Suppressor macrophage (primary cell): ENCODE measurements at places on chromosomes 1 and 21.
A peak's percentile ranks its signal among the peaks of the same experiment; 100 is the strongest.

DNA sequence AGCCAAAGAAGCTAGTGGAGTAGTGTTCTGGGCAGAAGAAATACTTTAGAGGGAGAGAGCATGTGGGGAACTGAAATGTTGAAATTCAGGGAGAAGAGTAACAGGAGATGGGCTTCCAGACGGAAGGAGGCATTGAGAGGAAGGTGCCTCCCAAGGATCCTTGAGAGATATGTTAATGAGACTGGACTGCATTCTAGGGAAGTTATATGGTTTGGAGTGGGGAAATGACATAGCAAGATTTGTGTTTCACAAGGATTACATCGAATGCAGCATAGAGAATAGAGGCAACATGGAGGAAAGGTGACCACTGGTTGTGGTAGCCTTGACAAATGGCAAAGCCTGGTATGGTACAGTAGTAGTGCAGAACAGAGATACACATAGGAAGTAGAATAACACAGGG, 160.5 kb upstream of the HMCN1 start:
- peak; percentile 52 for DNase-seq

DNA sequence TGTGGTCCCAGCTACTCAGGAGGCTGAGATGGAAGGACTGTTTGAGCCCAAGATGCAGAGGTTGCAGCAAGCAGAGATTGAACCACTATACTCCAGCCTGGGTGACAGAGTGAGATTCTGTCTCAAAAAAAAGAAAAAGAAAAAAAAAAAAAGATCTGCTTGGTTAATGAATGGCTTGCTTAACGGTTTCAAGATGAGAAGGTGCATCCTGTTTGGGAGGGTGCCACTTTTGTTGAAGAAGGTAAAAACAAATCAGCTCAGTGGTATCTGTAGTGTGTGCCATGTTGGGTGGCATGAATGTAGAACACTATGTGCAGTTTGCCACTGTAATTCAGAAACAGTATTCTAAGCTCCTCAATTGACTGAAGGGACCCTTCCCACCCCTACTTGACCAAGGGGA, 94.9 kb upstream of the ETV3 start:
- no peak for DNase-seq

DNA sequence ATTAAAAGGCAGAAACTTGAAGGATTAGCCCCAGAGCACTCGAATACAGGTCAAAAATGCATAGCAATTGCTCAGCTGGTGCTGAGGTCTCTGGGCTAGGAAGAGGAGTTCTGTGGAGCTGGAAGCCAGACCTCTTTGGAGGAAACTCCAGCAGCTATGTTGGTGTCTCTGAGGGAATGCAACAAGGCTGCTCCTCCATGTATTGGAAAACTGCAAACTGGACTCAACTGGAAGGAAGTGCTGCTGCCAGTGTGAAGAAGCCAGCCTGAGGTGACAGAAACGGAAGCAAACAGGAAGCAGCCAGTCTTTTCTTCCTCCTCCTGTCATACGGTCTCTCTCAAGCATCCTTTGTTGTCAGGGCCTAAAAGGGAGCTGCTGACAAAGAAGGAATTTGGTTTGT, 233.4 kb upstream of the FGGY start:
- DNase-seq, result peak; percentile 59

GRCh38 chr1:177984136-177984525, 14.3 kb upstream of the SEC16B start:
- no peak for DNase-seq

DNA sequence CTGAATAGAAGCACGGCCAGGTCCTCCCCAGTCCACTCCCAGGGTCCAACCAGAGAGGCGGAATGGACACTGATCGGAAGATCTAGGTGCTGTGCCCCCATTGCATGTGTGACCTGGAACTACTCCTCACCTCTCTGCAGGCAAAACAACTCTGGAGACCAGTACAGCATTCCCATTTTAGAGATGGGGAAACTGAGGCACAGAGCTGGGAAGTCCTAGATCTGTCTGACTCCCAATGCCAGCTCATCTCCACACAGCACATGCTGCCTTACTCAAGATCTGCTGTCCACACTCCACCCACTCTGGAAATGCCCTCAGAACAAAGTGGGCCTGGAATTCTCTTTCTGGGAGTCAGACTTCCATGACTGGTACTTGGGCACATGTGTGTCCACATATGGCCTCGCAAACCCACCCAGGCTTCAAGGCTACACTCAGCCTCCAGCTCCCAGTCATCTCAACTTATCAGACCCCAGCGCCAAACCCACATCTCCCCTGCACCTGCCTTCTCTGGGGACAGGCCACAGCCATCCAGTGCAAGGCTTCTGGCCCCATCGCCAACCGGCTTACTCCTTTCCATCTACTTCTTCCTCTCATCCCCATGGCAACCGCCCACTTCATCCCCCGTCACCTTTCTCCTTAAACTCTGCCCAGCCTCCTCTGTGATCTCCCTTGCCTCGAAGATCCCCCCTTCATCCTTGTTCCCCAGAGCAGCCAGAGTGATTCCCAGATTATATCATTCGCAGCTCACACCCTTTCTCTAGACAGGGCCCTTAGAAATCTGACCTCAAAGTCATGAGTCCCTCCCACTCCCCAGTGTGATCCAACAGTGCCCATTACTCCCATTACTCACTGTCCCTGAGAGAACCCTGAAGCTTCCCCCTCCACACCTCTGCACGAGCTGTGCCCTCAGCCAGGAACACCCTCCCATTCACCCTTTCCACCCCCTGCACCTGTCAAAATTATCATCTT, 2.7 kb downstream of the COL8A2 start:
- peak; percentile 74 for DNase-seq

DNA sequence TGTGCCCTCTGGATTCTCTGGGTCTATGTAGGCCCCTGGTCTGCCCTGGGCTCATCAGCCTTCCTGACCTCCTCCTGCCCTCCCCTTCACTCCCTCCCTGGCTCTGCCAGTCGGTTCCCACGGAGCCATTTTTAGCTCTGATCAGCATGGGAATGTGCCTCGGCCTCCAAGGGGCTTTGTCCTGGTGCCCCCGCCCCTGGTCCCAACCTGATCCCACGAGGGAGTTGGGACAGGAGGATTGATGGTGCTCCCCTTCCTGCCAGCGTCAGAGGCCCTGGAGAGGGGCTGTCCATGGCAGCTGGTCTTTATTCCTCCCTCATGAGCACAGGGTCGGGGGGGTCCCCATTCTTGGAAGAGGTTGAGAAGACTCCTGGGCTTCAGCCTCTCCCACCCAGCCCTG, 24.9 kb downstream of the ETNK2 start:
- DNase-seq, result no peak

DNA sequence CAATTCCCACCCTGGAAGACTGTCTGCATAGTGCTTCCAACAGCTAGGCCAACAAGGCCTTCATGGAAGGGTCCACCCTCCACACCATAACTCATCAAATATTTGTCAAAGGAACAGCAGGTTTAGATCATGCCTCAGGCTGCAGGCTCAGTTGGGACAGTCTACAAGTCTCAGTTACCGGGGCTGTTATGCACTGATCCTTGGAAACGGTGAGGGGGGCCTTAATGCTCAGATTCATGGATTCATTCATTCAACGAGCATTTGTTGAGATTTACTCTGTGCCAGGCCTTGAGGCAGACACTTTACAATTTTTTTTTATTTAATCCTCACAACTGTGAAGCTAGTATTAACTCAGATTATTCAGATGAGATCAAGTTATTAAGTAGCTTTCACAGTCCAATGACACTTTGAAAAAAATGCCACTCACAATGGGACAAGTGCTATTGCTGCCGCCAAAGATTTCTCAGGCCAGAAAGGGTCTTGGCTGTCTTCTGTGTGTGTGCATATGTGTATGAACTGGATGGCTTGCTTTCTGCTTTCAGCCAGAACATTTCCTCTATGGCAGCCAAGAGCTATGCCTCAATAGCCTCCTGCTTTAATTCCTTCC, 8.9 kb upstream of the C1orf216 start:
- no peak for DNase-seq

- DNase-seq, result no peak
These were observed 3.7 kb downstream of the BACH1 start for GRCh38 chr21:29302359-29302875.

DNA sequence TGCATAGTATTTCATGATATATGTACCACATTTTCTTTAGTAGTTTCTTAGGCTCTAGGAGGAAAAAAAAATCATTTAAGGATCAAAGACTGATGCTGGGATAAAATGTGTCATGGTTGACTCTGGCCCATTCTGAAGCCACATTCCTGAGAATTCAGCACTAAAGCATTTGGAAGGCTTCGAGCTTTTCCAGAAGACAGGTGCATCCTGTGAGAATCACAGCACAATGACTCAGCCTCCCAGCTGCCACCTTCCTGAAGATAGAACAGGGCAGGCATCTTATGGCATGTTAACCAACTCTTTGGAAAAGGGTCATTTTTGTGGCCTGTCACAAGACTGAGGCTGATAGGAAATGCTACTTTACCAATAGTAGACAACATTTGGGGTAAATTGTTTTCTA, 359.9 kb downstream of the PCP4 start:
- DNase-seq, result no peak

DNA sequence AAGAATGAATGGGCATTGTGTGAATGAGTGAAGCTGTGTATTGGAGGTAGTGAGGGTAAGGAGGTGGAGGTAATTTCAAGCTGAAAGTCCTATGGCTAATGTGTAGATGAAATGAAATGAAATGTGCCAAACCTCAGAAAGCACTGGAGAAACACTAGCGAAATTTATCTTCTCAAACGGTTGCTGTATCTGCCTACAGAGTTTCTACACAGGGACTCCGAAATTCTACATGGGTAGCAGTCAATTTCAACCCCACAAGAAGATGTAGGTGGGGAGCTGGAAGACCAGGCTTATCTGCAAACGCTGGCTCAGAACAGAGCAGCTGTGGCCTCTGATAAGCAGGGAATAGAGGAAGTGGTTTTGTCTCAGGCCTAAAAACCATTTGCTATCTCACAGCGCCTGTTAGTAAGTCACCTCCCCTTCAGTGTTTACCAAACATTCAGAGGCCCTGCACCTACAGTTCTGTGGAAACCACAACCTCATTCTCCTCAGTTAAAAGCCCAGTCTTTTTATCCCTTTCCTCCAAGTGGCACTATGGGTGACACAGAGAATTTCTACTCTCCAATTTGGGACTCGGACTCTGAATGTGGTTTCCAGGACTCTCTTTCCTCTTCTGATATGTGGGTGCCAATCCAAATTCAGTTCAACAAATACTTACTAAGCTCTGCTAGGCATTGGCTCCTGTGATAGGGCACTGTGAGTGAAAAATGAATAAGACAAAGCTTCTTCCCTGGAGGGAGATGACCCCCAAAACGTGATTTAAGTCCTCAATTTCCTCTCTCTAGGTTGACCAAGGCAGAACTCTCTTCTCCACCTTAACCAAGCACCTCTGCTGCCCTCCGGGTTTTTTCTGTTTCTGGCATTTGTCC, 17.2 kb upstream of the SLAMF6 start:
- peak; percentile 72 for DNase-seq

- no peak for DNase-seq
These were observed 29.7 kb upstream of the GRIK3 start for GRCh38 chr1:37064039-37064438.

DNA sequence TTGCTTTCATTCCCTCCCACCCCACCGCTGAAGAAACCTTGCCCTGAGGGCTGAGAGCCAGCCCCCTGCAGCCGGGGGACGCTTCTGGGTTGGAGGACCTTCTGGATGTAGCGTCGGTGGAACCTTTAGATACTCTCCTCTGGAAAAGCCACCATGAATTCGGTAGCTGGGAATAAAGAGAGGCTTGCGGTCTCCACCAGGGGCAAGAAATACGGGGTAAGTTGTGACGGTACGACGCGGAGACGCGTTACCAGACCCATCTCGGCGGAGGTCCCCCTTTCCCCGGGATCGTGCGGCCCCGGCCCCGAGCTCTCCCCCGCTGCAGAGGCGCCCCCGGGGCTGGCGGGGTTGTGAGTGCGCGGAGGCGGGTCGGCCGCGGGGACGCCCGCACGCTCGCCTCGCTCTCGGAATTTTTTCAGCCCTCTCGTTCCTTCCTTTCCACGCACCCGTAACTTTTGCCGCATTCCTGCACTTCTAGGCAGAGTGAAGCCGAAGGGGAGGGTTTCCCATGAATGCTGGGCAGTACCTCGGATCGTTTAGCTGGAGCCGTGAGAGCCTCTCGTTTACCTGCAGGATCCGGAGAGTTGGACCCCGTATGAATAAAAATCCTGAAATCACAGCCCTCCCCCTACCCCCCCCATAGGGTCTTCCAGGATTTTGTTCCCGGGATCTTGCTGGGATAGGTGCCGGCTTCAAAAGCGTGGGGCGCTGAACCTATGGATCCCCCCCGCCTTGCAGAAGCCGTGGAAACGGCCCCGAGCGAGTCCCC, 671 bp downstream of the KIF26B start:
- DNase-seq, result peak; percentile 32

DNA sequence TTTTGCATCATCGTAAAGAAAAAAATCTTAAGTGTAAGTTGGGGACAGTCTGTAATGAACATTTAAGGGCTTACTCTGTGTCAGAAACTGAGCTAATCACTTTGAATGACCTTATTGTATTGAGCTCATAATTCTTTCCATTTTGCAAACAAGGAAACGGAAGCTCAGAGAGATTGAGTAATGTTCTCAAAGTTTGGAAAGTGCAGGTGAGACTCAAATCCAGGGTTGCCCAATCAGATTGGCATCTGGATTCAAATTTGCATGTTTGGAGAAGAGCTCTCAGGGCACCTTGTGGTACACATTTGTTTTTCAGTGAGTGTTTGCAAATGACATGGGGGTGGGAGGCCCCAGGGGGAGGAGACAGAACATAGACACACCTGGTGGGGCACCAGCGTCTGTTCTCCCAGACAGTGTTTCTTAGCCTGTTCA, 8.0 kb downstream of the ALPL start:
- no peak for DNase-seq

GRCh38 chr1:160367516-160367900, 637 bp downstream of the NHLH1 start:
- no peak for DNase-seq

- DNase-seq, result no peak
These were observed 2.4 kb upstream of the C8B start for GRCh38 chr1:56967900-56968832.

GRCh38 chr1:230172016-230172537, 105.0 kb downstream of the GALNT2 start:
- no peak for DNase-seq

DNA sequence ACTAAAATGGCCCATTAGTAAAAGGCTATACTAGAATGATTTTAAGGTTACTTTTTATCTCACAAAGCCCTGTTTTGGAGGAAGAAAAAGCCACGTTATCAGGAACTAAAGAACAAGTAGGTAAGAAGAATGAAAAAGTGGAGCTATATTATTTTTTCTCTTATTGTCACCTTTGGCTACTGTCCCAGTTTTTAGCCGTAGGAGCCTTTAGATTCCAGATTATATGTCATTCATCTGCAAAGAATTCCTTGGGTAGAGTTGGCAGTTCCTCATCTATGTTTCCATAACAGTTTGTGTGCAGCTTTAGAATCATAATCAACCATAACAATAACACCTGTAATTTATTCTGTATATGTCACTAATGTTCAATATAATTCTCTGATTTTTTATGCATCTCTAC, 83.8 kb downstream of the TPR start:
- no peak for DNase-seq
